ENCODE measurements at places on chromosomes 7 and 10. TPM values are rescaled to one million over a fixed set of nuclear protein-coding genes. Genes with fewer than 3 reads are reported as not detected.

Gene OPALIN
- not detected for total RNA-seq

Gene APBB1IP
- total RNA-seq = 11.1 TPM

Gene LEP
- total RNA-seq = not detected

Gene ACHE
- 2.0 TPM for total RNA-seq

Gene DYNC1I1
- 0.27 TPM for total RNA-seq

Gene DCLRE1A
- 10.3 TPM for total RNA-seq

Data from A549 treated with CpdA at 1 μM for 4 hours (cell line).